Foreskin keratinocyte (primary cell): ENCODE measurements at places on chromosomes 3 and 15.

DNA sequence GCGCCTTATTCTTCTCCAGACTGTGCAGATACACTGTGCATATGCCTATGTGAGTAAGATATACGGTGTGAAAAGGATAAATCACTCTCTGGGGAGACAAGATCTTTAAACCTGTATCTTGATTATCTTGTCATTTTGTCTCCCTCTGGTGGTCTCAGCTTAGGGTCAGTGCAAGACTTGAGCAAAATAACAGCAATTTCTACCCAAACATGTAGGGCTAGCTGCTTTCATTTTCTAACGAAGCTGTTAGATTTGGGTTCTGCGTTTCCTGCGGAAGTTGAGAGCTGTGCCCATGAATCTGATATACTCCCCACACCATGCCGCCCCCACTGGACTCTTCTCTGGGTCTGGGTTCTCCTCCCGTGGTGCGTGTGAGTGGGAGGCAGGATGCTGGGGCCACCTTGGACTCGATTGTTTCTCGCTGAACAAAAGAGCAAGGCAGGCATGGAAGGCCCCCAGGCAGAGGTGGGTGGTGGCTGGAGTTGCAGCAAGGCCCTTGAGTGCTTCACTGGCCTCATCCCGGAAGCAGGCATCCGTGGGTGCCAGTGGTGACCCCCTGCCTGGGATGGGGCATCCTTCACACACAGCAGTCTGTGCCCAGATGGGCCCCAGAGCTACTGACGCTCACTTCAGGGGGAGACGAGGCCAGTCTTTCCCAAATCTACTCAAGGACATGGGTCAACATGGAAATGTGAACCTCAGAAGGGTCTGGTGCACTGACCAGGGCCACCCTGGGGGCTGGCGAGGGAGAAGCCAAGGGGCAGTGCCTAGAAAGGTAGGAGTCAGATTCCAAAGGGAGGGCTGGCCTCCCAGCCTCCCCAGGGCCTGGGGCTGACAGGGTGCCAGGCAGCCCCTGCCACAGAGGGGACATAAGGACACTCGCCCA, 179.6 kb downstream of the NSMCE3 start:
- no peak for DNase-seq

GRCh38 chr15:43794269-43795037, 2.3 kb downstream of the SERF2 start:
- no peak for DNase-seq

GRCh38 chr15:75073197-75073596, 49.8 kb downstream of the PPCDC start:
- DNase-seq = no peak

DNA sequence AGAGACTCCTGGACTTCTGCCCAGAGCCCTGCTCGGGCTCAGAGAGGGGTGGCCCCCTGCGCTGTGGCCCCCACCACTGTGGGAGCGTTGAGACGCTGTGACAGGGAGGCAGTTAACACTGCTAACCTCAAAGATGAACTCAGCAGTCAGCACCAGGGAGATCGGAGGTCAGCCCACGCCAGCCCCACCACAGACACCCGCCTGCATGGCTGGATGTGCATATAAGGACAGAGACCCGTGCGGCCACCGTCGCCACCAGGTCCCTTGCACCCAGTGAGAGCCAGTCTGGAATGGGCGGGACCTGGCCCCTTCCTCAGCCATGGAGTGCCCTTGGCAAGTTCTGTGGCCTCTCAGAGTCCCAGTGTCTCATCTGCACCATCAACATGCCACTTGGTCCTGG, 48.5 kb upstream of the FURIN start:
- DNase-seq = no peak

- DNase-seq = no peak
Measured at GRCh38 chr15:80703965-80704364, 8.9 kb downstream of the ABHD17C start.

GRCh38 chr15:88512078-88512477, 34.4 kb downstream of the DET1 start:
- DNase-seq = no peak

DNA sequence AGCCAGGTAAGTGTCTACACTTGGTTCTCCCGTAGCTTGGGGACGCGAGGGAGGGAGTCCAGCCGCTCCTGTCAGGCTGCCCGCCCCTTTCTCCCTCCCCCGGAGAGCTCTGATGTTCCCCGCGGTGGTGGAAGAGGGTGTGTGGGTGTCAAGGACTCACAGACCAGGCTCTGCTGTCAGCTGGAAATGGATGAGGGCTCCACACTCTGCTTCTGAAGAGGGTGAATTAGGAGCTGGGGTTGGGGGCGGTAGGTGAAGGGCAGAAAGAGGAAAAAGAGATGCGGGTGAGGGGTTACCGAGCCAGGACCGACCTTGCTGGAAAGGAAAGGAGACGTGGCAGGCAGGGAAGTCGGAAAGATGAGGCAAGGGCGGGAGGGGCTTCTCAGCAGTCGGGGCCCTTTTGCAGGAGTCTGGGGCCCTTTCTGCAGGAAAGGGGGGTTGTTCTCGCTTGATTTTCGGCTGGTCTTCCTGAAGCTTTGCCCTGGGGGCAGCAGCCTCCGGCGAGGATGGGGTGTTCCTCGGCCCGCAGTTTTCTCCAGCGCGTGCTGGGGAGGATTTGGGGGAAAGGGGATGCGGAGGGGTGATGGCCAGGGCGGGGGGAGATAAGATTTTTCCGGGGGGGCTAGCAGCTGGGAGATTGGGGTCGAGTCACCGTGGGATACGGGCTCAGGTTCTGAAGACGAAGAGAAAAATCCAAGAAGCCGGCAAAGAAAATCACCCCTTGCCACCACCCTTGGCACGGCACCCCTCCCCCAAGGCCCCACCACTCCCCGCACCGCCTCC, 602 bp upstream of the BAHD1 start:
- DNase-seq = no peak

DNA sequence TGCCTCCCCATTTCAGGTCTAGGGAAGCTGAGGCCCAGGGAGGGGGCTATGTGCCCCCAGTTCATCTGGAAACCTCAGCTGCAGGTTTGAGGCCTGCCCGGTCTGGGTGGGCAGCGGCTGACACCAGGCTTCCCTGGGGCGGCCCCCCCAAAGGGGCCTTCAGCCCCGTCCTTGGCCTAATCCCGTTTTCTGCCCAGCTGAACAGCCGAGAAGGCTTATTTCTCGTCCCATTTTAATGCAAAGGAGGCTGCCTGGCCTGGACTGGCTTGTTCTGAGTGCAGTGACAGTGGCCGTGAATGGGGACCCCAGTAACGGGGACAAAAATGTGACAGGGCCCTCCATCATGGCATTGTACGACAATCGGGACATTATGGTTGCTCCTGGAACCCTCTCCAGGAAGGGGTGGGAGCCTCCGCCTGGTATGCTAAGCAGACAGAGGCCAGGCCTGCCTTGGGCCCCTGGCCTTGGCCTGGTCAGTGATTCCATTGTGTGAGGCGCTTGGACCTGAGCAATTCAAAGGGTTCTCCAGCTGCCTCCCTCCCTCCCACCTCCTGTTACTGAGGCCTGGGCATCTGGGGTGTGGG, 93.9 kb downstream of the WNT7A start:
- no peak for DNase-seq

DNA sequence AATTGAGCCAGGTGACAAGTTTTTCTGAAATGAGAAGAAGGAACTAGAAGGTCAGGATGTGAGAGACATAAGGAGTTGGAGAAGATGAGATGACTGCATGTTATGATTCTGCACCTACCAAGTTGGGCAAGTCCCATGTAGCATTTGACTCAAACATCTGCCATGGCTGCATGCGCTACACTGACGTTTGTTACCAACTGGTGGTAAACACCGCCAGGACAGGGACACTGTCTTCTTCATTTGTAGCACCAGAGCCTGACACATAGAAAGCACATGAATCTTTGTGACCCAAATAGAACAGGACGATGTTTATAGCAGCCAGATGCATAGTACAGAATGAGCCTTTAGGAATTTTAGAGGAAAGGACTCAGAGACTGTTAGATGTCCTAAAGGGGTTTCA, 236.7 kb downstream of the MYRIP start:
- no peak for DNase-seq

DNA sequence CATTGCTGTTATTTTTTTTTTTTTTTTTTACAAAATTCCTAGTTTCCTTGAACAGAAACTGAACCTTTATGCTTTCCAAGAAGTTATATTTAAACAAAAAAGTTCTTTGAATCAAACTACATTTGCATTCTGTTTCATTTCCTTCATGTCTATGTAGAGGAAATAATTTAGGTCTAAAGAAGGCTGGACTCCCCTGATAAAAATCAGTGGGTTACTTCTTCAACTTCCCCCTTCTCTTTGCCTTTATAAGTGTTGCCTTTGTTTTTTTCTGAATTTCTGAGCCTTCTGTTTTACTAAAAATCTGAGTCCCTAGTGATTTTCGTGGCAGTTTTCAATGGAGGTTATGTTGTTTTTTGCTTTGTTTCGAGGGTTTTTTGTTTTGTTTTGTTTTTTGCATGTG, 152.8 kb downstream of the CHDH start:
- no peak for DNase-seq

GRCh38 chr3:69579306-69580041, 159.8 kb upstream of the MITF start:
- DNase-seq = no peak

DNA sequence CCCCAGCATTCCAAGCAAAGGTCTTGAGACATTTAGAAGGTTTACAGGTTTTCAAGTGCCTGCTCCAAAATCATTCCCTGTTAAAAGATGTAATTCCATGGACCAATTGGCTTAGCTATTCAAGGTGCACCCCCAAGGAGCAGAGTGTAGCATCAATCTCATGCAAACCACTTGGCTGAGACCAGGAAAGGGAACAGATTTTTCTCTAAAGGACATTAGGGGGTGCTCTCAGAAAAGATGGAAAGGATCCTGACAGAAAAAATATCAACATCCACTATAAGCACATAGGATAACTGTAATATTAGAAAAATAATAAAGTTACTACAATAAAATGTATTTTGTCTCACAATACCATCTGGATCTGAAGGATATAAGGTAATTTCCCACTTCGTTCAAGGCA, 328.0 kb upstream of the CDIN1 start:
- no peak for DNase-seq

DNA sequence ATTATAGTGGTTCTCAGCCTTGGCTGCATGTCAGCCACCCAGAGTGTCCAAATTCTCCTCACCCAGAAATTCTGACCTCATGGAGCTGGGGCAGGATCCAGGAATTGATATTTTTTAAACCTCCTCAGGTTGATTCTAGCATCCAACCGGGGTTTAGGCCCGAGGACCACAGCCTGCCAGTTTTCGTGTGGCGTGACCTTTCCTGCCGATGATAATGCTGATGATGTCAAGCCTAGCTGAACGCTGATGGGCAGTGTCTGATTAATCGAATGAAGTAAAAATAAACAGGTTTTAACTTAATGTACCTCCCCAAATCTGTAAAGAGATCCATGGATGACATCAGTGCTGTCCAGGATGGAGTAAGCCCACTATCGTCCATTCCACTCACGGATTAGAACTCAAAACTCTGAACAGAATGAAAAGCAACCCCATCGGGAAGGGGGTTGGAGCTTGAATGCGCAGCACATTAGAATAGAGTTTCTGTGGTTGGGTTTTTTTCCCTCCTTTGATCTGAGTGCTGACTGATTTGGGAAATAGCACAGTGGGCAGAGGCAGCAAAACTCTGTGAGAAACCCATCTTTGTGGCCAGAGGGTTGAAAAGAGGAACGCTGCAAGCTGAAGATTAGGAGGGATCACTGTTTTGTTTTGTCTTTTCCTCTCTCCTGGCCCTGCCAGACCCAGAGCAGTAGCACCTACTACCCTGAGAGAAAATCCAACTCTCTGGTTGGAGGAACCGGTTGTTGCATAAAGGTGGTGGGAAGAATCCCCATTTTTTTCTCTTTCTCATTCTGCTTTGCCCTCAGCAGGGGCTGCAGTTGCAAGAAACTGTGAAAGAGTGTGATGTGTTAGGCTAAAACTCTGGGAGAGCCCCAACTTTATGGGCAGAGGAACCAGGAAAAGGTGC, 153.9 kb downstream of the APBA2 start:
- no peak for DNase-seq

GRCh38 chr15:90230071-90230494, 3.7 kb downstream of the CIB1 start:
- DNase-seq = no peak

DNA sequence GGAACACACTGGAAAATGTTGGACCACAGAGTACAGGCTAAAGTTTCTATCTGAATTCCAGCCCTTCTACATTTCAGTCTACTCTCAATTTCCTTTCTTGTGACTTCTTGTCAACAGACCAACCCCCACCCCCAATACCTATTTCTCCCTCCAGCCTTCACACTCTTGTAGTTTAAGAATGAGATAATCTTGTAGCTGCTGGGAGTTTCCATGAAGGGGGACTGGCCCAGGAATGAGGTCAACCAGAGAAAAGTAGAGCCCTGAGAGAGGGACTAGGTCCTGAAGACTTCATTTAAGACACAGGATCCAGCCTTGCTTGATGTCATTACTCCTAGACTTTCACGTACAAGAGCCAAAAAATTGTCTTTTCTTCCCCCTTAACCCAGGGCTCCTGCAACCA, 29.5 kb upstream of the FAM107A start:
- no peak for DNase-seq

DNA sequence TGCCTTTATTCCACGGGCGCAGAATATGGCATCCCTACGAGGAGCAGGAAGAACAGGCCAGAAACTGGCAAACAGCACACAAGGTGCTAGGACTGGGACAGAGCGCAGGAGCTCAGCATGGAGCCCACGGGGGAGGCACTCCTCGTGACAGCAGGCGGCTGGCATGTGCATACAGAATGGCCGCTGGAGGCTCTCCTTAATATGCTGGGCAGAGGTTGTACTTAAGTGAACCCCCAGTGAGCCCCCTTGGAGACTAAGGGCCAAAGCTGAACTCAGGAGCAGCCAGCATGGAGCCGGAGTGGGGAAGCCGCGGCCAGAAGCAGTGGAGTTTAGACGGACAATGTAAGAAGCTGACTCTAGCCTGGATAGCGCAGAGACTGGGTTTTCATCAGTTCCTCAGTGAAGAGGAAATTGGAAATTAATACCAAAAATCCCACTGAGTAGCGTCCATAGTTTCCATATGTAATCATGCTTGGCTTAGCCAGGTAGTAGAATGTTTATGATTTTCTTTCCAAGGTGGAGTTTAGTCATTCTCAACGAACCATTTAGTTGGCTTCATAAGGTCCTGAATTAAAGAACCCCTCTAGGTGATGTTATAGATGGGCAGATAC, 69.4 kb downstream of the EPHB3 start:
- DNase-seq = no peak

GRCh38 chr3:56633602-56634535, 49.2 kb downstream of the TASOR start:
- no peak for DNase-seq
